ENCODE measurements at places on chromosomes 1 and 21.

GRCh38 chr1:173406783-173407230 lies 70.3 kb upstream of the PRDX6 start:
- DNase-seq = no peak

DNA sequence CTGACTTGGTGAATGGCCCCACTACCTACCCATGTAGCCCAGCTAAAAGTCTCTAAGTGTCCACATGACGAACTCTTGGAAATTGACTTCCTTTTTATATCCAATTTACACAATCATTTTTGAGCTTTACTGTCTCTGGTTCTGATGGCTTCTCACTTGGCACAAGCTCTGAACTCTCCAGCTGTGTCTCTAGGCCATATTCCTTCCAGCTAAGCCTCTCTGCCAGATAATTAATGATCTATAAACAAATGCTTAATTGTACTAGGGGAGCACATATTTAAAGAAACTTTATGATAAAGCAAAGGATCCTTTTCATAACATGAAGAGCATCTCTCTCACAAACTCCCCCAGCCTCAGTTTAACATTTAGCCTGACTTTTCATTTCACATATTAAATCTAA lies 16.3 kb upstream of the BEND5 start:
- DNase-seq = no peak

GRCh38 chr1:59006289-59006658 lies 222.4 kb upstream of the JUN start:
- no peak for DNase-seq

DNA sequence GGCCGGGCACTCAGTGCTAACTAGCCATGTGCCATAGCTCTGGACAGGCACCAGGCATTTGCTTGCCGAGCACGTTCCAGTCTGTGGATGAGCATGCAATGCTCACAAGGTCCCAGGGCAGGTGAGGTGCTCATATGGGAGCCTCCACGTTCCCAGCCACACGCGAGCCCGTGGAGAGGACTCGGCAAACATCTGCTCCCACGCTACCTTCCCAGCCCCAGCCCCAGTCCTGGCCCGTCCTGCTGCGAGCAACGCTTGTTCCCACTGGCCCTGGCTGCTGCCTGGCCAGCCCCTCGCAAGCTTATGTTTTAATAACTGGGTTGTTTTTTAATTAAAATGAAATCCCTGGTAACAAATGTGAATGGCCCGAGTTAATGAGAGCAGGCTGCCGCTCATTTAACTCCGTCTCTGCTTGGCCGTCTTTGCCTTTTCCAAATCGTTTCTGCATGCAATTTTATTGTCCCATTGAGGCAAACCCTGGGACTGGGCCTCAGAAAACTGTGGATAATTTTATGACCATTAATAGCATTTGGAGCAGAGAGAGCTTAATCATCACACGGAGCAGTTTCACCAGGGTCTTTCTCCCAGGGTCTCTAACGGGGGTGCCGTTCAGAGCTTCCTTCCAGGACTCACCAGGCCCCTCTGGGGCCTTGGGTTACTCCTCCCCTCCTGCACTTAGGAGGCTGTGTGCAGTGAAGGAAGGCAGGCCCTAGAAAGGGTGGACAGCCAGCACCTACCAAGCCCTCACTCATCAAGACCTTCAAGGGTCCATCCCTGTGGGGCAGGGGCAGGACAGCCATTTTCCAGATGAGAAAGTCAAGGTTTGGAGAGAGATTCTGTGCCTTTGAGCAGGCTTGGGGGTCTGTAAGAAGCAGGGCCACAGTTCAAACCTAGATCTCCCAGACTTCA lies 136.8 kb downstream of the GLIS1 start:
- DNase-seq = no peak

GRCh38 chr1:154739654-154740053 lies 130.4 kb downstream of the KCNN3 start:
- no peak for DNase-seq

- DNase-seq = no peak
Observed at GRCh38 chr21:27885296-27885711, 918.4 kb upstream of the ADAMTS5 start.

- no peak for DNase-seq
Observed at GRCh38 chr1:202590975-202591411, 119.3 kb downstream of the SYT2 start.

Measured in hematopoietic multipotent progenitor cell (in vitro differentiated cells).